Skeletal muscle cell (primary cell): ENCODE measurements at places on chromosomes 3 and 15.

GRCh38 chr3:122857019-122857418 is 62.1 kb downstream of the SLC49A4 start:
- peak; percentile 25 for DNase-seq

DNA sequence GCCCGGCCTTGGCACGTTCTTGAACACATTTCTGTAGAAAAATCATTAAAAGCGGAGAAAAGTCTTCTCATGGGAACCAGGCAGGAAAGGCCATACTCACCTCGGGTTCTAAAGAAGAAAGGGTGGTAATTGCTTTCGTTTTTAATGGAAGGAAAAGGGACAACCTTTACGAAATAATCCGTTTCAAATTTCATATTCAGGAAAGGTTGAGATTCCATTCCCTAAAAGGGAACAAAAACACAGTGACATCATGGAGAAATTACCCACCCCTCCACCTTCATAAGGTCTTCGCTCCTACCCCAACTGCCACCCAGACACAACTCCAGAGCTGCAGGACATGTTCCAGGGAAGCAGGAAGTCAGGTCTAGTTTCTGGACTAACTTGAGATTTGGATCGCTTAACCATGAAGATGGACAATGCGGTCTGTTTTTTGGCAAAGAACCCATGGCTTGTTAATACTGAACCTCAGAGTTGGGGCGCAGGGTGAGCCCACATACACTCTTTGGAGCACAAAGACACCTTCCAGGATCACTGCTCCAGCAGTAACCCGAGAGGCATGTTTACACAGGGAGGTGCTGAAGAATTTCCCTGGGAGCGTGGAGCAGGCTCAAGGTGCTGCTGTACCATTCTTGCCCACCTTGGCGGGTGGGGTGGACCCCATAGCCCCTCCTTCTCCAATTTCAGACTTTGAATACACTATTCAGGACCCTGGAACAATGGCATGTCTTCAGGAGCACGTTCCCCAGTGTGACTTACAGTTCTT is 49.2 kb downstream of the SPATA12 start:
- no peak for DNase-seq

- no peak for DNase-seq
Observed at GRCh38 chr3:101719604-101720185, 4.7 kb upstream of the CEP97 start.

- no peak for DNase-seq
Observed at GRCh38 chr3:172362583-172362982, 85.7 kb downstream of the GHSR start.

DNA sequence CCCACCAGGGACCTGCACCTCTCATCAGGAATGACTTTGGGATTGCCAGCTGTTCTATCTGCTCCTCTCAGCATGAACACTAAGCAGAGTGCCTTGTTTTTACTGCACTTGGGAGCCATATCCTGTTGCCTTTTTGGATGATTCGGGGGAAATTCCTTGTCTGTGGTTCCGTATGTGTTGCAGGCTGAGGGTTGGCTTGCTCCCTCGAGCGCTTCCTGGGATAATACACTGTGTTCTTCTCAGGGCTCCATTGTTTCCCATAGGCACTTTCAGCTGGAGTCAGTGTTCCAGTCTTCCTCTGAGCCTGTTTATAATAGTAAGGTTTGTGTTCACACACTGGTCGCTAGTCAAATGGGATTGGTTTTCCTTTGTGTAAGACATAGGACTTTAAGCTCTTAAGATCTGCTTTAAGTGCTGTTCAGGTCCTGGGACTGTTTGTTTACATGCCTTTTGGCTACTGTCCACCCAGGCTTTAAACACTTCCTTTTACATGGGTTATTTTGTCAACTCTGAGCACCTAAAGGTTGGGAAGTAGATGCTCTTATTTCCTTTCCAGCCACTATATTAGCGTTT is 23.4 kb downstream of the BOC start:
- DNase-seq = no peak

DNA sequence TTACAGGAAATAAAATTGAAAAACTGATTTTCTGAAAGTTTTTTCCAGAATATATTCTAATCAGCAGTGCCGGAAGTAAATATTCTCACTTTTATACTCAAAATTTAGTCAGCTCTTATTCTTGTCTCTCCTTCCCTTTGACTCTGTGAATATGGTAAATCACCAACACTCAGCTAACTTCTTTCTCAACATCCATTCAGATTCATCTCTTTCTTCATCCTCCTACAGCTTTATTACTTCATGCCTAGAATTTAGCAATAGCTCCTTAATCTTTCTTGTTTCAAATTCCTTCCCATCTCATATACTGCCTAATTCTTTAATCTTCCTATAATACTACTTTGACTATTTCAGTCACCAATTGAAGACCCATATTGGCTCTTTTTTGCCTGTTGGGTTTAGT is 67.9 kb downstream of the FGF7 start:
- peak; percentile 42 for DNase-seq

DNA sequence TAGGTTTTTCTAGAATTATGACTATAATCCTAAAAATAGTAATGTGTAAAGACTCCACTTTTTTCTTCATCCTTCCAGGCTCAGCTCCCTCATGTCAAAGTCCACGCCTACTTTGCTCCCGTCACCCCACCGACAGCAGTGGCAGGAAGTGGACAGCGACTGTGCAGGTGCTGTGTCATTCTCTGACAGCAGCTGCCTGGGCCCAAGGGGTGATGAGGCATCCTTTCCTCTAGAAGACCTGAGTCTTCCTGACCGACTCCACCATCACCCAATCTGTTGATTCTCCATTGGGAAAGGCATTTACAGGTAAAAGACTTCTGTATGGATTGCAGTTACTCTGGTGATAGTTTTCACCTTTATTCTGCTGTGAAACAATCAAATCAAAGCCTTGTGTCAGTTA is 54.8 kb downstream of the UBP1 start:
- no peak for DNase-seq

- no peak for DNase-seq
Observed at GRCh38 chr3:64505419-64505818, 182.4 kb downstream of the ADAMTS9 start.

DNA sequence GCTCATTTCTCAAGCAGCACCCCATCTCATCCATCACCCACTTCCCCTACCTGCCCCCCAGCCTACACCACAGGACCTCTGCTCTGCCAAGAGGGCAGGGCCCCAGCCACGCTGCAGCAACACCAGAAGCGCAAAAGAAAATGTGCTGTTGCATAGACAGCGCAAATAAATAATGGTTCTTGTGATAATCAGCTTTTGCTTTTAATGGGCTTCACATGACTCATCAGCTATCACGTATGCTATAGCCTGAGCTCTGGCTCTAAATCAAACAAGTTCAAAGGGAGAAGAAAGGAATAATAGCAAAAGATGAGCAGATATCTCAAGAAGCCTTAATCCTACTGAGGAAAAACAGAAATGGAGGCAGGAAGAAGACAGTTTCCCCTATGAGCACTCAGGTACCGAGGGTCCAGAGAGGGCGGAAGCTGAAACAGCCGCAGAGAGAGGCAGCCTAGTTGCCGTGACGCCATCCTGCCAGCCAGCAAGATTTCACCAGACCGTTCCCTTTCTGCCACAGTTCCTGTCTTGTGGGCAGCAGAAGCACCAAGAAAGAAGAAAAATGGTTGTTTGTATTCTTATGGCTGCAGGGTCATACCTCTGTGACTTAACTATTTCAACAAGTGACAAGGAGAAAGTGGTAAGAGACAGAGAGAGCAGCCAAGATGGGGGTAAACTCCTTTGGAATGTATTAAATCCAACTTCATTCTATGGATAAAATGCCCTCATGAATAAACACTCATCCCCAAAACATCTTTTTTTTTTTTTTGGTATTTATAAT is 22.0 kb downstream of the RAB27A start:
- DNase-seq = no peak

DNA sequence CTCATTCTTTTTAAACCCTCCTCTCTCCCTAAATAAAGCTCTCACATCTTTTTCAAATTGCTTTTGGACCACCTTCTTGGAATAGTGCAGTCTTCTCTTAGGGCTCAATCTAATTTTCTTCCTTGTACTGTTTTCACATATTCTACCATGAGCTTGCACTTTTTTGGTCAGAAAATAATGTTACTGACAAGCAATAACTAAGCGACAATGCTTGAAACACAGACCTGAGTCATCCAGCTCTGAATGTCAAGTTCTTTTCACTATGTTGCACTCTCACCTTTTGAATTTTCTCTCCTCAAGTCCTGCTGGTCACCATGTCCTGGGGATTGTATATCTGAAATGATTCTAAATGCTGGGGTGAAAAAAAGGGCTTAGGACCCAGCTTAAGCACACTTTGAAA is 8.9 kb downstream of the TNFAIP8L3 start:
- DNase-seq = no peak

DNA sequence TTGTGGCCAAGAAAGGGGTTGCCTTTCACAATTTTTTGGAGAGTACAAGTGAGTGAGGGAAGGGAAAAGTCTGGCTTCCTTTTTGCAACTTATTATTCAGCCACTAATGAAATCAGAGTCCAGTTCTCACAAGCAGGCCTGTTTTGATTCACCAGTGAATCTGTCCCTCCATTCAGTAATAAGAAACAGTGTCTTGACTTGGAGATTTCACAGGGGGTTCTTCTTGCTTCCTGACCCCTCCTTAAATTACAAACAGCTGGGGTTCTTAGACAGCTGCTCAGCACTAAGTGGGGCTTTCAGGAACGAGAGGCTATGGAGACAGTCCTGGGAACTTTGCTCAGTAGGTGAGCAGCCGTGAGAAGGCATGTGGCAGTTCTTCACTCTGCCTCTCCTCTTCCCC is 24.5 kb downstream of the SEMA3G start:
- DNase-seq = no peak

GRCh38 chr15:34850121-34850520 is 54.8 kb upstream of the ACTC1 start:
- no peak for DNase-seq

DNA sequence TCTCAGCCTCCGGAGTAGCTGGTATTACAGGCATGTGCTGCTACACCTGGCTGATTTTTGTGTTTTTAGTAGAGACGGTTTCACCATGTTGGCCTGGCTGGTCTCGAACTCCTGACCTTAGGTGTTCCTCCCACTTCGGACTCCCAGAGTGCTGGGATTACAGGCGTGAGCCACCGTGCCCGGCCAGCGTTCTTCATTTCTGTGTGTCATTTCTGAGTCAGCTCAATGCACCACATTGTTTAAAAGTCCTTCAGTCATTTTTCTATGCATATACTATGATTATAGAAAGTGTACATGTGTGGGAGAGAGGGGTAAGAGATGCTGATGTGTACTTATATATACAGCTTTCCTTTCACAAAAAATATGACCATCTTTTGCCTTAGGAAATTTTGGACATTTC is 2.1 kb downstream of the QTRT2 start:
- DNase-seq = no peak

- peak; percentile 78 for DNase-seq
Observed at GRCh38 chr3:31170932-31171670, 276.6 kb upstream of the GADL1 start.

GRCh38 chr15:91864664-91865063 is 11.2 kb downstream of the SLCO3A1 start:
- no peak for DNase-seq

GRCh38 chr3:4957978-4958377 is 21.3 kb upstream of the BHLHE40 start:
- no peak for DNase-seq

DNA sequence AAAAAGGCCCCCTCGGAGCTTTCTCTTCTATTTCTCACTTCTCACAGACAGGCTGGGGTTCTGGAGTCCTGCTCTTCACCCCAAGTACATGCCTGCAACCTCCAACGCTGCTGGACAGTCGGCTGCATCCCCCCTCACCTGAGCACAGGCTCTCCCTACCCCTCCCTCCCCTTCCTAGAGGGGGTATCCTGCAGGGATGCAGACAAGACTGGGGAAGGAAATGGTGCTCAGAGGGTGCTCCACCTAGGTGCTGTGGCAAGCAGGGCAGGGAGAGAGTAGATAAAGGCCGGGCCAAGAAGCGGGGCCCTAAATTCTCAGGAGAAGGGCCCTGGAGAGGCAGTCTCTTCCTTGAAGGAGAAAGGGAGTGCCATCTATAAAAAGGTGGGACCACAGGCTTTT is 7.0 kb upstream of the STRA6 start:
- no peak for DNase-seq

DNA sequence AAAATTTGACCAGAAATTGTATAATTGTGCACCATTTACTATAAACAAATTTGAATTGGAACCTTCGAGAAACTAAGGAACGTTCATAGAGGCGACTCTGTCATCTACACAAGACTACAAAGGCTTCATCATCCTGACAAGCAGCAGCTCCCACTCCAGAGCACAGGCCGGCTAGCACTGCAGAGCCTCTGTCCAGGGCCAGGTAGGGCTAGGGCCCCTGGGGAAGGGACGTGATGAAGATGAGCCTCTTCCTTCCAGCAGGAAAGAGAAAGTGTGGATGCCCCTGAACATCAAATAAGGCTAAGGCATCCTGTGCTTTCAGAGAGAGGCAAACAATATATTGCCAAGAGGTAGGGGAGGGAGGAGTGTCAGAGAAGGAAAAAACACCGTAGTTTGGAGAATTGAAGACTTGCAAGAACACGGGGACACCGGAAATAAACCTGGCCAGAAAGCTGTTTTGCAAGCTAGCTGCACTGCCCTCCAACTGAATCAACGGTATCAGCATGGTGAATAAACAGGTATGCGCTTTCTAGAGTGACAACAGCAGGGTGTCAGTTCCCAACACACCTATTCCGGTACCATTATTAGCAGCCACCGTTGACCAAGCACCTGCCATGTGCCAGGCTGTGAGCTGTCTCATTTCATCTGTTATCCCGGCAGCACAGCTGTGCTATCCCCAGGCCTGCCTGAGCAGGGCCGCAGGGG is 12.4 kb downstream of the XXYLT1 start:
- DNase-seq = no peak

DNA sequence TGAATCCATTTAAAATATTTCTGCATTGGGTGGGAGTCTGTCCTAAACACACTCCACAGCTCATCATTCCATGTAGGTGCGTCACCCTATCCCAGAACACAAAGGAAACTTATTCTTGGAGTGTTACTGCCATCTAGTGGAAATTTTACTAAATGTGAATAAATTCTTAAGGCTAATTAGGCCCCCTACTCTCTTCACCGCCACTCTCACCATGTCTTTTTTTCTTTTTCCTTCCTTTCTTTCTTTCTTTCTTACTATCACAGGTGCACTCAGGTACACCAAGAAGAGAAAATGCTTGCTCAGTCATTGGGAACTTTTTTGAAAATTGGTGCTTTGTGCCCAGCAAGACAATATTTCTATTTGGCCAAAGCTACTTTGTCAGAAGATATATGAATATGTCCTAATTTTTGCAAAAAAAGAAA is 26.4 kb upstream of the ATP8B4 start:
- DNase-seq = no peak

DNA sequence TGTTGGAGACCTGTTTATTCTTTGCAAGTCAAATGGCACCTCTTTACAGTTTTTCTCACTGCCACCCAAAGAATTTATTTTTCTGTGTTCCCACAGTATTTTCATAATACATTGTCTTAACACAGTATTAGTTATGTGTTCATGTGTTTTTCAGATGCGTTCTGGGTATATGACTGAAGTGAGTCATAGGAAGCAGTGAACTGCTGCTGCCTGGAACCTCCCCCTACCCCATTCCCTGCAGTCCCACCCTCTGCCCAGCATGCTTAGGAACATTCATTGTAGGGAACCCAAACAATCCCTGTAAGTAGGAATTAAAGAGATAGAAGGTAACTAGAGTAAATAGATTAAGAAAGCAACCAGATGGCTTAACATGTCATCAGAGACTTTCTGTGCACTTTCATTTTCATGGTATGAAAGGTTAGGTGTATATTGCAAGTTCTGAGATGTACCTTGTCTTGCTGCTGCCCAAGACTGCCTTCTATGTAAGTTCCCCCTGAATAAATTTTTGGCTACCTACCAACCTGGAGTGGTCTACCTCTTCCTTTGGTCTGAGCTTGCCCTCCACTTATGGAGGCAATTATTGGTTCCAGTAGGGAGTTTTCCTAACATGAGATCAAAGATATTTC is 21.9 kb upstream of the SQOR start:
- peak; percentile 45 for DNase-seq

GRCh38 chr15:68599560-68600071 is 20.8 kb downstream of the CORO2B start:
- no peak for DNase-seq
